Activated T-cell treated with anti-CD3 and anti-CD28 coated beads, Interleukin-2, amount 50 U/mL, for 24 hours (primary cell): ENCODE measurements at places on chromosomes 4 and X.

- DNase-seq: no peak
Measured at GRCh38 chrX:10401239-10401638, 219.1 kb downstream of the MID1 start.

DNA sequence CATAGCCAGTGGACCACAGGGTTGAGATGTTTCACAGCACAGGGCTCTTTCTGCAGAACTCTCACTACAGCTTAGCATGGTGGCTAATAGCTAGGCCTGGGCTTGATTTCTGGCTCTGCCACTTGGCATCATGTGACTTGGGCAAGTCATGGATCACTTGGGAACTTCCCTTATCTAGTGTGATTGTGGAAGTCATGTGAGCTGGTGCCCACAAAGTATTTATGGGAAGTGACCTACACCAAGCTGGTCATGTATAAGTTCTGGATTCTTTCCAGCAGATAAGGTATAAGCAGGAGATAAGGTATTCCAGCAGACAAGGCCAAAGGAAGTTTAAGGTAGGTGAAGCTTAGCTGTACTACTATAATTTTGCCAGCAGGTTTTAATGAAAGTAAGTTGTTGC is 61.0 kb downstream of the REELD1 start:
- no peak for DNase-seq

- DNase-seq: no peak
Measured at GRCh38 chr4:1466034-1466862, 60.0 kb upstream of the NKX1-1 start.

- no peak for DNase-seq
Measured at GRCh38 chrX:109797311-109797975, 64.4 kb upstream of the ACSL4 start.

- no peak for DNase-seq
Measured at GRCh38 chr4:67765401-67765800, 11.2 kb upstream of the GNRHR start.

- no peak for DNase-seq
Measured at GRCh38 chr4:156656896-156657295, 314.7 kb downstream of the PDGFC start.

GRCh38 chrX:150573702-150574101 is 5.3 kb downstream of the MTM1 start:
- DNase-seq: peak; percentile 50

GRCh38 chr4:123304151-123304964 is 92.2 kb upstream of the SPRY1 start:
- no peak for DNase-seq

GRCh38 chr4:53921856-53922255 is 142.5 kb downstream of the CHIC2 start:
- no peak for DNase-seq

DNA sequence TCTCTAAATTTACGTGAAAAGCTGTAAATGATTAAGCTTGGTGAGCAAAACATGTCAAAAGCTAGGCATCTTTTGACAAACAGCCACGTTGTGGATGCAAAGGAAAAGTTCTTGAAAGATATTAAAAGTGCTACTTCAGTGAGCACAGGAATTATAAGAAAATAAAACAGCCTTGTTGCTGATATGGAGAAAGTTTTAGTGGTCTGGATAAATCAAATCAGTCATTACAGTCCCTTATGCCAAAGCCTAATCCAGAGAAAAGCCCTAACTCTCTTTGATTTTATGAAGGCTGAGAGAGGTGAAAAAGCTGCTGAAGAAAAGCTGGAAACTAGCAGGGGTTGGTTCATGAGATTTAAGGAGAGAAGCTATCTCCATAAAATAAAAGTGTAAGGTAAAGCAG is 487.2 kb downstream of the CCSER1 start:
- no peak for DNase-seq

DNA sequence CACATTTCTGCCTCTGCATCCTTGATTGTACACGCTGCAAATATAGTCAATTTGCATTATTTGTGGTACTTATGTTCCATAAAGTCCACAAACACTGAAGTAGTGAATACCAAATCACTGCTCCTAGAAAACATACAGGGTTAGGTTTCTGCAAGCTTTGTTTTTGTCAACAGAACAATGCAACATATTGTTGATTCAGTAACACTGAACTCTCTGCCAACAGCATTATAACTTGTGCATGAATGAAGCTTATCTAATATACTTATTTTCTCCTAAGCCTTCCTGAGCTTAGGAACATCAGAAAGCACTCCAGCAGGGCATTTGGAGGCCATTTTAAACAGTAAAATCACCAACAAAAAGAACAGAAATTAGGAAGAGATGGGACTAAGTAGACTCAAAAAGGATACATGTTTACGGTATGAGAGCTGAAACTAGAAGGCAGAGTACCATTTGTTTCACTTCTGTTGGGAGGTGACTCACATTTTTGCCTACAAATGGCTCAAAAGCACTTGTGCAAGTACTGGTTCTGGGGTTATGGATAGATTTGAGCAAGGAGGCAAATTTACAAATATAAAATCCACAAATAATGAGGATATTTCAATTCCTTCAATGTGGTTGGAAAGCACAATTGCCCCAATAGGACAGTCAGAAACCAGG is 14.1 kb downstream of the COX18 start:
- DNase-seq: no peak

DNA sequence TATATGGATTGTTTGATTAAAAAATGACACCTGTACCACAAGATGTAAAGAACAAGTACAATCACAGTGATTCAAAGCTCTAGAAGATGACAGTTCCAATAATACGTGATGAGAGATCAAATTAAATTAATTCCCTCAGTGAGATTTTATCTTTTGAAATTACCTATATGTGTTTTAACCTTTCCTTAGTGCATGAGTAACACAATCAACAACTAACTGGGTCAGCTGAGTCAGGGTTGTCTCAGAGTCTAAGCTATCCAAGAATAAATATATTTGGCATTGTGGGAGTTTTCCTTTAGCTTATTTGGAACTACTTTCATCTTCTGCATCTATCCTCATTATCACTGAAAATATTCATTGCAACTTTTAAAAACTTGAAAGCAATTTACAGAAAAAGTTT is 162.8 kb downstream of the WDFY3 start:
- no peak for DNase-seq

DNA sequence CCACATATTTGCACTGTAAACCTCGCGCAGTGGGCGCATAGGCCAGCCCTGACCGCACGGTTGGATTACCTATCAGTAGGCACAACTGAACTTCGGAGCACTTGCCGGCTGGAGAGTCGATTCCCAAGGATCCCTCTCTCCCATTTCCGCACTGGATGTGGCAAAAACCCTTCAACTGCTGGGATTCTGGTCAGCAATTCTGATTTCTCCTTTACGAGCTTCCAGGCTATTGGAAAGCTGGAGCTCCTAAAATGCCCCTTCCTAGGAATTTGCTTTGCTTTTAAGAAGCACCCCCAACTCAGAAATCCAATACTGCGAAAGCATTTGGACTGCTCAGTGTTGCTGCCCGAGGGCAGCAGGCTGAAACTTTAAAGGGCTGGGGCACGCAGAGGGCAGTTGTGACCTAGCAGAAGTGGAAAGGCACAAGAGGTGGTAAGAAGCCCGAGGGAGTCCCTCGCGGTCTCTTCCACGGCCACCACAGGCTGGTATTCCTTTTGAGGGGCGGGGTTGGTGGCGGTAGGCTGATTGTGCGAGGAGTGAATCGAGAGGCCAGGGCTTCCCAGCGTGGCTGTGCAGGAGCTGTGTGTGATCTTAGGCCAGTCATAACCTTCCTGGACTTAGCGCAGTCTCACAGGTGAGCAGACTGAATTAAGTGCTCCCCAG is 1.6 kb downstream of the ZAR1 start:
- no peak for DNase-seq

DNA sequence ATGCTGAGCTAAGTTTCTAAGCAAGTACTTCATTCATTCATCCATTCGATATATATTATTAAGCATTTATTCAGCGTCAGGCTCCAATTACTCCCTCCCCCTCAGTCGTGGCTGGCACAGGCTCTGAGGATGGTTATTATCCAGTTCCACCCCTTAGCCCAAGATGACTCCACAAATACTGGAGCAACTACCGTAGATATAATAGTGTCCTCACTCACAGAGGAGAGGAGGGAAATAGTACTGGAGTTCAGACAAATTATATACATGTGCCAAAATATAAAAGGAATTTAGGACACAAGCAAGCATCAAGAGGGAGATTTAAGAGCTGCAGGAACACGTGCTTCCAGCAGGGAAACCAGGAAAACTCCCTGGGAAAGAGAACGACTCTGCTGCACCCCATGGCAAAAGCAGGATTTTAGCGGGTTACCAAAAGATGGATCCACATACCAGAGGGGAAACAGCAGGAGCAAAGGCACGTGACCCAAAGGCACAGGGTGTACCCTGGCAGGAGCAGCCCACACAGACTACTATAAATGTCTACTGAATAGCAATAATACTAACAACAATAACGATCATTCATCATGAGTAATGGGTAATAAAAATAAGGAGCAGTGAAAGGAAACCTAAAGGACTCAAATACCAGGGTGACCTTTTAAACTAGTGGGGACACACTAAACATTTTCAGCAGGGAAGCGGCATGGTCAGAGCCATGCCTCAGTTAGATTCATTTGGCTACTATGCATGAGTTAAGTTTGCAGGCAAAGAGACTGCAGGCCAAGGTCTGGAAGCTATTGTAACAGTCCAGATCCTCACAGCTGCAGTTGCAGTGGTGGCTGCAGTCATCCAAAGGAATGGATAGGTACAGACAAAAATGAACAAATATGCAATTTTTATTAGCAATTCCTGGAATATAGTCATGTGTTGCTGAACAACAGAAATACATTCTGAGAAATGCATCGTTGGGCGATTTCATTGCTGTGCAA is 153.7 kb downstream of the APBB2 start:
- DNase-seq: no peak

- DNase-seq: no peak
Measured at GRCh38 chr4:45284400-45285085, 558.2 kb upstream of the GNPDA2 start.

DNA sequence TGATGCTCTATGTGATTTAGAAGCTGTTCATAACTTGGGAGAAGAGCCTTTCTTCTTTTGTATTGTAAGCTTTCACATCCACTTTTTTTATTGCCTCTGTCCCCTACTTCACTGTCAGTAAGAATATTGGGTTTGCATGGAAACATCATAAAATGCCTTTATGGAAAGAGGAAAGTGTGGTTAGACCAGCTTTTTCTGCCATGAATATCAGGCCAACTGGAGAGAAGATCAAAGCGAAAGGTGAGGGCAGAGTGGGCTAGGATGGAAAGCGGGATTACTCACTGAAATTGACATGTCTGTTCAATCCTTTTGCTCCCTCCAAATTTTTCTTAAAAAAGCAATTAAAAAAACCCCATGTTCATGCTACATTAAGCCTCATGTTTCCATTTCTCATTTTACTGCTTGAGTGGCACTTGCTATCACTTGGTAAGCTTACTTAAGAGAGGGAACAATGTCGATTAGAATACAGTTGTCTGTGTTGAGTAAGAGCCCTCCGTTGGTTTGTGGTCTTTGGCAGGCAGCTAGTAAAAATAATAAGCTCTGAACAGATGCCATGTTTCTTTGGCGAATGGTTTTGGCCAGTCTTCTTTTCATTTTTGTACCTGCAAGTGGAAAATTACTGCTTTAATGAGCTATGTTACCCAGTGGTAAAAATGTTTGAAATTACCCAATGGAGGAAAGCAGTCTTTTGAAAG is 35.9 kb downstream of the SUPT20HL1 start:
- DNase-seq: no peak

GRCh38 chrX:10415306-10416001 is 204.9 kb downstream of the MID1 start:
- DNase-seq: no peak

GRCh38 chr4:145565328-145565727 is 53.9 kb upstream of the MMAA start:
- DNase-seq: no peak

- DNase-seq: no peak
Measured at GRCh38 chr4:38920677-38921076, 53.1 kb downstream of the FAM114A1 start.

DNA sequence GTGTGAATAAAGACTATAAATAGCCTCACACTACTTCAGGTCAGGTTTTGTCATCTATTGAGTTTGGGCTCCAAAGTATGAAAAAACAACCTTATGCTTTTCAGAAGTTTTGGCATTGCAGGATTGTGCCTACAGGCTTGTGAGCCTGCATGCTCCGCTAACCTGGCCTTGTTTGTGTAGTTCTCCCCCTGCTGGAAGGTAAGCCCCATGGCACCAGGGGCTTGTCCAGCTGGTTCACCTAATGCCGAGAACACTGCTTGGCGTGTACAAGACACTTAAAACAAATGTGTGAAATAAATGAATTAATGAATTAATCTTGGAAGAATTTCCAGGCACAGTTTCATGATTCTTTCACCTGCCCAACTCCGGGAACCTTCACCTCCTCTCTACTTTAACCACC is 1.8 kb upstream of the HSD17B10 start:
- peak; percentile 67 for DNase-seq

DNA sequence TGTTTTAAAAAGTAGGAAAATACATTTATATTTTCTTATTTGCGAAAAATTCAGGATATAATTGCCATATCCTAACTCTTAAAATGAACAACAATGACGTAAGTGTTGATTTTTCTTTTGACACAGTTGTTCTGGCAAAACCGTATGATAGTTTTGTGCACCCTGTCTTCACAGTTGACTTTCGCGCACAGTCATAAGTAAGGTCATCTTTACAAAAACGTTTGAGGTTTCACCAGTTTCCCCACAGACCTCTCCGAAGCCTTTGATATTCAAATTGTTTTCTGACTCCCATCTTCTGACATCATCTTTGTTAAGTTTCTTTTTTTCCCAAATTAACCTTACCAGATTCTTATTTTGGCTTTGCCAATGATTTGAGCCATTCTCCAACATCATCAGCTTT is 48.1 kb upstream of the ATXN3L start:
- no peak for DNase-seq

DNA sequence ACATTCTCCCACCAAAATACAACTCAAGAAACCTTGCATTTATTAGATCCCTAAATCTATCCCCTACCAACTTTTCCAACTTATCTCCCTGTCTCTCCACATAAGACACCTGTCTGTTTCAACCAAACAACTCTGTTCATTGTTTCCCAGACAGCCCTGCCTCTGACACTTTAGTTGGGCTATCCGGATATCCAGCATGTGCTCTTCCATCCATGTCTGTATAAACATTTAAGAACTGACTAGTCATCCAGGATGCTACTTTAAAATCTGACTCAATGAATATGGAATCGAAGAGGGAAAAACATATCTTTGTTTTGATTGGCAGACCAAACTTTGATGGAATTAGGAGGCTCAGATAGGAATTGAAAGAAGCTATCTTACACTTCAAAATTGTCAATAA is 143.2 kb upstream of the DCAF8L1 start:
- DNase-seq: no peak

GRCh38 chr4:52606726-52607125 is 52.4 kb downstream of the USP46 start:
- DNase-seq: no peak

GRCh38 chr4:168833881-168834280 is 176.2 kb downstream of the CBR4 start:
- no peak for DNase-seq

- no peak for DNase-seq
Measured at GRCh38 chr4:131002132-131002531, 1906.2 kb downstream of the C4orf33 start.
